Effector memory CD4-positive, alpha-beta T cell (primary cell): ENCODE measurements at places on chromosomes 4 and X.

GRCh38 chr4:98657531-98658286 is 702 bp downstream of the TSPAN5 start:
- peak overlapping the region; percentile 84 for H3K4me3 ChIP-seq
- H3K4me1 ChIP-seq, result peaks cover 40% of the 10 kb centered on the region
- H3K27ac ChIP-seq, result peak overlapping the region; percentile 68
- no peaks in the 10 kb centered on the region for H3K36me3 ChIP-seq
- H3K27me3 ChIP-seq, result no peaks in the 10 kb centered on the region
- peak; percentile 13 for DNase-seq

GRCh38 chrX:1336948-1337779 is 579 bp downstream of the IL3RA start:
- peaks cover 7% of the 10 kb centered on the region for H3K4me1 ChIP-seq
- H3K27ac ChIP-seq, result no peak overlapping the region
- DNase-seq, result no peak
- H3K27me3 ChIP-seq, result peaks cover 3% of the 10 kb centered on the region
- H3K36me3 ChIP-seq, result no peaks in the 10 kb centered on the region
- peak overlapping the region; percentile 50 for H3K4me3 ChIP-seq

DNA sequence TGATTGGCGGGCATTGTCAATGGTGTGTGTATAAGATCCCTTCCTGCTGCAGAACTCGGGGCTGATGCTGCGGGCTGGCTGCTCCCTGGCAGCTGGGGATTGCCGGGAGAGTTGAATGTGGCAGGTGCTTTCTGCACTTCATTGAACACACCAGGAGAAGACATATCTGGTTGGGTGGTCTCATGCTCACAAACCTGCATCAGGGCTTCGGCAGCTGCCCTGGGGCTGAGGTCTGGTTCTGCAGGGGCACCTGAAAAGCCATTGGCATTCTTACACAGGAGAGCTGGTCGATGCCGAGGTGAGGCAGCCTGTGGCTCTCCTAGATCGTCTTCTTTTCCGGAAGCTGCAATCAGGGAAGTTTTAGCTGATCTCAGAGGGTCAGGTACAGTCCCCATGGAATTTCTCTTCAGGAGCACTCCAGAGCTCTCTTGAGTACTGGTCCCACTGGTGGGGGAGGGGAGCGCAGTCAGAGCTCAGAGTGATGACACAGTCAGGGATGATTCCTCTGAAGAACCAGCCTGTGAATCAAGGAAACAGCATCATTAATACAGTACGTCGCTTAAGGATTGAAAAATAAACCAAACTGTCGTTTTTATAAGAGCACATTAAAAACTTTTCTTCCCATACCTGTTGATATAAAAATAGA is 57.8 kb downstream of the GPRIN3 start:
- peaks cover 10% of the 10 kb centered on the region for H3K4me1 ChIP-seq
- H3K4me3 ChIP-seq, result no peak overlapping the region
- no peak overlapping the region for H3K27ac ChIP-seq
- no peak for DNase-seq
- H3K27me3 ChIP-seq, result no peaks in the 10 kb centered on the region
- H3K36me3 ChIP-seq, result peaks cover 36% of the 10 kb centered on the region

- H3K27me3 ChIP-seq, result no peaks in the 10 kb centered on the region
- no peak for DNase-seq
- H3K4me1 ChIP-seq, result no peaks in the 10 kb centered on the region
- H3K36me3 ChIP-seq, result peaks cover 10% of the 10 kb centered on the region
- no peak overlapping the region for H3K27ac ChIP-seq
Observed at GRCh38 chr4:158858410-158859199, 89.8 kb downstream of the FNIP2 start.

DNA sequence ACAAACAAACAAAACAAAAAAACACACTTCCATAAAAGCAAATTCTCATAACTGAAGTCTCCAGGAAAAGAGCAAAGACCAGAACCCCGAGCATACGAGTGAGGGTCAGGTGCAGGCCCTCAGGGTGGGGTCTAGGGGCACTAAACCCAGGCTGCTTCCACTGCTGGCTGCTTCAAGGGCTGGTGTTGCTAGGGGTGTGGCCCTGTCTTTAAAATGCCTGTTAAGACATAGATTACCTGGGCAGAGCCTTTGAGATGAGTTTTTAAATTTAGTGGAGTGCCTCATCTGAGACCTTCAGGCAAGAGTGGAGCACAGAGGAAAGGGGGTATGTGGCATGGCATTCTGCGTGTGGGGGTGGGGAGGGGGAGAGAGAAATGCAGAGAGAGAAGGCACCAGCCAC is 87.0 kb downstream of the FHDC1 start:
- no peaks in the 10 kb centered on the region for H3K27me3 ChIP-seq
- DNase-seq, result no peak
- no peak overlapping the region for H3K4me3 ChIP-seq
- no peaks in the 10 kb centered on the region for H3K36me3 ChIP-seq
- H3K4me1 ChIP-seq, result no peaks in the 10 kb centered on the region
- H3K27ac ChIP-seq, result no peak overlapping the region

DNA sequence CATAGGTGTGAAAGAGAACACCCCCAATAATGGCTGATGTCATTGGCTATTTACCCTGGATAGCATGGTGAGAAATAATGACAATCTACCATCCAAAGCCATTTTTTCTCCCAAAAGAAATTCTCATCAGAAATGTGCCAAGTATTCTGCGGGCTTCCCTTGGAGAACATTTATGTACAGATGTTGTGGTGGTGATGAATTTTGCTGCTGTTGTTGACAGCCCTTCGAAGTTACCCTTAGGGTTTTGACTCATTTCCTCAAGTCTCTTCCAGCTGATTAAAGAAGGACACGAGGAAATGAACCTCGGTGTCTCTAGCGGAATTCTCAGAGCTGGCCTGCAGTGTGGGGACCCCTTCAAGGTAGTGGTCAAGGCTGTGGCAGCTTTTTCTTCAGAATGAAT is 3.4 kb downstream of the KIT start:
- H3K36me3 ChIP-seq, result no peaks in the 10 kb centered on the region
- no peaks in the 10 kb centered on the region for H3K4me1 ChIP-seq
- H3K4me3 ChIP-seq, result no peak overlapping the region
- no peak for DNase-seq
- H3K27ac ChIP-seq, result no peak overlapping the region

DNA sequence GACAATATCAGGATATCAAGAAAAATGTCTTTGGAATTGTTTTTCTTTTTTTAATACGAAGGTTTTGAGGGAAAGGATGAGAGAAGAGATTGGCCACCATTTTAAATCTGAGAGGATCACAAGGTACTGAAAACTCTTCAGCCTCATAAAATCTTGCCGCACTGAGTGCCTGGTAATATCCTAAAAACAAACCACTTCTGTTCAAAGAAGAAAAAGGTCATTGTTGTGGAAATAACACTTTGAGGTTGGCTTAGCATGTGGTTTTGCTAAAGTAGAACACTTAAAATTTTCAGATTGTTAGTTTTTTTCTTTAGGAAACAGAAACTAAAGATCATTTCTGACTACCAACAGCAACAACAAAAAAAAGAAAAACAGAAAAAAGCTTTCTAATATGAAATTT is 1.0 kb upstream of the CLDN22 start:
- no peaks in the 10 kb centered on the region for H3K36me3 ChIP-seq
- H3K27me3 ChIP-seq, result no peaks in the 10 kb centered on the region
- H3K27ac ChIP-seq, result no peak overlapping the region
- no peaks in the 10 kb centered on the region for H3K4me1 ChIP-seq
- no peak overlapping the region for H3K4me3 ChIP-seq

- DNase-seq, result no peak
- H3K36me3 ChIP-seq, result no peaks in the 10 kb centered on the region
- no peaks in the 10 kb centered on the region for H3K4me1 ChIP-seq
- no peak overlapping the region for H3K4me3 ChIP-seq
- no peaks in the 10 kb centered on the region for H3K27me3 ChIP-seq
- H3K27ac ChIP-seq, result no peak overlapping the region
Observed at GRCh38 chrX:9431281-9431680, 33.6 kb upstream of the TBL1X start.

GRCh38 chr4:113145147-113145518 is 95.7 kb downstream of the ANK2 start:
- no peak for DNase-seq
- H3K27ac ChIP-seq, result no peak overlapping the region
- no peaks in the 10 kb centered on the region for H3K36me3 ChIP-seq
- no peaks in the 10 kb centered on the region for H3K4me1 ChIP-seq

- H3K27ac ChIP-seq, result no peak overlapping the region
- no peaks in the 10 kb centered on the region for H3K27me3 ChIP-seq
- no peaks in the 10 kb centered on the region for H3K36me3 ChIP-seq
- H3K4me3 ChIP-seq, result no peak overlapping the region
Observed at GRCh38 chr4:100696531-100696930, 178.7 kb upstream of the EMCN start.
